Activated CD4-positive, alpha-beta T cell treated with anti-CD3 and anti-CD28 coated beads for 36 hours (primary cell): ENCODE measurements at places on chromosomes 4 and X.
A peak's percentile ranks its signal among the peaks of the same experiment; 100 is the strongest.

DNA sequence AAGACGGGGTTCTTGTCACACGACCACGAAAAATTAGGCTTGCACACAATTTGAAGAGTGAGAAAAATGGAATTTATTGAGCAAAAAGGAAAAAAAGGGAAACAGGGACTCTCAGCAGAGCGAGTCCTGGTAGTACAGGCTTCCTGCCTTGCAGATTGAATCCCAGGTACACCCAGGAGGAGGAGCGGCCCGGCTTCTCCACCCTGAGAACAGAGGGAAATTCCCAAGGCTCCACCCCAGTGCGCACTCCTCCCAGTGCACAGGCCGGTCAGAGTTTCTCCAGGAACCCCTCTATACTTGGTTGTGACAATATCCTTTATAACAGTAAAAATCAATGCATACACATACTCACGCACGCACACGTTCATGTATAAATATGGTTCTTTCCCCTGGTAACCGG is 22.0 kb downstream of the SLC4A4 start:
- DNase-seq, result no peak

DNA sequence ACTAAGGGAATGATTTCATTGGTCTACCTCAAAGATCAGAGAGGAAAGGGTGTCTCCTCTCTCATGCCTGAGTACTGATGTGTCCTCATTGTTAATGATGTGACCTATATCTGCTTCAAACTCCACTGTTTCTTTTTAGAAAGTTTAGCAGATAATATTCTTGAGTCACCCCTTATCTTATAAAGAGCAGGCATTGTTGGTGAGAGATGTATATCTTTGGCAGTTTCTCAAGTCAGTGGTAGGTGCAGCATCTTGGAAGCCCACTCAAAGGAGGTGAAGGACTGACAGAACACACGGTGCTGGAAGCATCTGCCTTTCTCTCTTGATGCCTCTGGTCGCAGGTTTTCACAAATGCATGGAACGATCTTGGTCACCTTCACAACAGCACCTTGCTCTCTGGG is 71.2 kb downstream of the ZNF518B start:
- no peak for DNase-seq

GRCh38 chr4:140743194-140743931 is 12.8 kb downstream of the TBC1D9 start:
- no peak for DNase-seq

DNA sequence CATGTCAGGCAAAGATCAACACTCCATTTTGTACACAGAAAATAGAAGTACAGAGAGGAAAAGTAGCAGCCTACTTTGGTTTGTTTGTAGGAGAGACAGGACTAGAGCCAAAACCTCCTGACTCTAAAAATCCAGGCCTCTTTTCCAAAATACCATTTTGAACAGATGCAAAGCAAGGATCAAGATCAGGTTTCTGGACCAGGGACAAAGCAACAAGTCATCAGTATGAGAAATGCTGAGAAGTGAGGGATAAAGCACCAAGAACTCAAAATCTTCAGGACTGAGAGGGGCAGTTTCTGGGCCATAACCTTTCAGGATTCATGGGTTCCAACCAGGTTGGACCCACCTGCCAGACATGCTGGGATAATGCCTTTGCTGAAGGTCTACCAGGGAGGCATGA is 36.6 kb upstream of the MBTPS2 start:
- DNase-seq, result no peak

DNA sequence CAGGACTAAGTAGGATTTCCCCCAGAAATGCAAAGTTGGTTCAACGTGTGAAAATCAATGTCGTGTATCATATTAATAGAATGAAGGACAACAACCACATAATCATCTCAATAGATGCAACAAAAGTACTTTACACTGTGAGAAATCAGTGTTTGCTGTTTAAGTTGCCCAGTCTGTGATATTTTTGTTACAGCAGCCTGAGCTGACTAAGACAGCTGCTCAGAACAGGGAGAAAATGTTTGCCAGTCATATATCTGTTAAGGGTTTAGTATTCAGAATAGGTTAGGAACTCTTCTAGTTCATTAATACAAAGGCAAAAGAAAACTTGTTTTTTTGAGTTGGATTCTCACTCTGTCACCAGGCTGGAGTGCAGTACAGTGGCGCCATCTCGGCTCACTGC is 12.5 kb downstream of the MAEA start:
- no peak for DNase-seq

GRCh38 chrX:24283127-24283794 is 30.6 kb downstream of the SUPT20HL2 start:
- DNase-seq, result no peak

- DNase-seq, result peak; percentile 33
Measured at GRCh38 chrX:46665232-46666152, 91.9 kb downstream of the CHST7 start.

- DNase-seq, result no peak
Measured at GRCh38 chr4:3682236-3683076, 83.7 kb upstream of the ADRA2C start.

GRCh38 chr4:7172508-7172907 is 19.8 kb upstream of the SORCS2 start:
- DNase-seq, result no peak

DNA sequence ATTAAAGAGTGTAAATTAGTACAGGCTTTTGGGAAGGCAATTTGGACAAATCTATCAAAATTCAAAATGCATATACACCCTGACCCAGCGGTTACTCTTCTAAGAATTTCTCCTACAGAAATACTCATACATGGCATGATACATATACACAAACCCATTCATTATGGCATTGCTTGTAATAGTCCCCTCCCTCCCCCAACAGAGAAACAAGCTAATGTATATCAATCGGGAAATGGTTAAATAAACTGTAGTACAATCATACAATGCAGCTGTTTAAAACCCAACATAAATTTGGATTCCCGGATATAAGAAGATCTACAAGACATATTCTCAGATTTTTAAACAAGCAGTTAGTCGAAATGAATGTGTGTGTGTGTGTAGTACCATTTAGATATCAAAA is 808 bp downstream of the HUWE1 start:
- no peak for DNase-seq

DNA sequence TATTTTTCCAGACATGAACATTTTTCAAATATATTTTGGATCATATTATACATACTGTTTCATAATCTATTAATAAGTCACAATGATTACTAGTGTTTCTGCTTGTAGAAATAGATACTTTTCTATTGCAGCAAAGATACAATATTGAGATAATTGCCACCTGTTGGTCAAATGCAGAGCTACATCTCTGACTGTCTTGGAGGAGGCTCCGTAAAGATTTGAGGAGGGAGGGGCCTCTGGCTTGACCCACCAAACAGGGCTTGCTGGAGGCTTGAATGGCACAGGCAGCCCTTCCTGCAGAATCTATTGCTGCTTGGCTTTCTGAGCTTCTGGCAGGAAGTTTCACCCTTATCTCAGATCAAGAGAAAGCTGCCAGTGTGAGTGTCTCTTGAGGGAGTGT is 99.3 kb upstream of the ARMCX2 start:
- DNase-seq, result peak; percentile 37

GRCh38 chr4:2269618-2270163 is 7.8 kb upstream of the MXD4 start:
- no peak for DNase-seq

DNA sequence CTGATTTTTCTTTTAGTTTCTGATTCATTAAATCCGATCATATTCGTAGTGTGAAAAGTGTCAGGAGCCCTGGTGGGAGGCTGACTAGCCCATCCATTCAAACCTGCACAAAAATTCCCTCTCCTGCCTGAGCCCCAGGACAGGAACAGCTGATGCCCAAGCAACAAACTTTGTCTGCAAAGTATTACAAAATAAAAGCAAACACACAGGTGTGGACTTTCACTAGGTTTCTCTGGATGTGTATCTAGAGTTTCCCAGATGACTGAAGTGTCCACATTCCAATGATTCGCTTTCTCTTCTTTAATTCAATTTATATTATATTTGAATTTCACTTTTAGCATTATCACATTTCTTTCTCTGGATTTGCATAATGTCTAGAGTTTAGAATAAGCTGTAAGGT is 18.2 kb upstream of the FAM9B start:
- DNase-seq, result no peak

- DNase-seq, result no peak
Measured at GRCh38 chrX:104852241-104852640, 286.2 kb downstream of the IL1RAPL2 start.

DNA sequence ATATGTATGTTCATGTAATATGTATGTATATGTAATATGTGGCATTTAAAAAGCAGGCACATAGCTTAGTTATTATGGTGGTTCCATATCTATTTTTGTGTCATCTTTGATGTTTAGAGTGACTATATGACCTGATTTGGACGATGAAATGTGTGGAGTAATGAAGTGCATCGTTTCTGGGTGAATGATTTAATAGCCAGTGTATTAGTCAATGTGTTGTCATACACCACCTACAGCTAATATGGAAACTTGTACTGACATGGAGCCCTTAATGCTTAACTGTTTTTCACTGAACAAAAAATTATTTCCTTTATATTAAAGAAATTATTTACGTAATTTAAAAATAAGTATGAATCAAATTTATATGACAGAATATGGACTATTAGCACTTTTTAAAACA is 292.3 kb upstream of the FSTL5 start:
- DNase-seq, result no peak

DNA sequence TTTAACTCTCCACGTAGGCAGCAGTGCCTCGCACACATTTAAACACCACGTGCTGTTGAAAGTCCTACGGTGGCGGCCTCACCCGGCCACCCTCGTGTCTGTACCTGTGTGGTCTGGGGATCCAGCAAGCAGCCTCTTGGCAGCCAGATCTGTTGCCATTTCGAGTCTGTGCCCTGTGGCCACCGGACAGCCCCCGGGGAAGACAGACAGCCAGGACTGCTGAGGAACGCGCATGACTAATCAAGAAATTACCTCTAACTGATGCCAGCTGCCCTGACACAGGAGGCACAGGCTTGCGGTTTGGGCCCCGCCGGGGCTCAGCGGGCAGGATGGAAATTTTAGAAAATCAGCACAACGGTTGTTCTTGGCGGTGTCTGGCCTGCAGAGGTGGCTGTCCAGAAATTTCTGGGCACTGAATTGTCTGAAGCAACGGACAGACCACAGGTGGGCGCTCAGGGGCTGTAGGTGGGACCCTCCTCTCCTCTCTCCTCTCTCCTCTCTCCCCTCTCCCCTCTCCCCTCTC is 15.6 kb upstream of the ASMTL start:
- DNase-seq, result peak; percentile 91

DNA sequence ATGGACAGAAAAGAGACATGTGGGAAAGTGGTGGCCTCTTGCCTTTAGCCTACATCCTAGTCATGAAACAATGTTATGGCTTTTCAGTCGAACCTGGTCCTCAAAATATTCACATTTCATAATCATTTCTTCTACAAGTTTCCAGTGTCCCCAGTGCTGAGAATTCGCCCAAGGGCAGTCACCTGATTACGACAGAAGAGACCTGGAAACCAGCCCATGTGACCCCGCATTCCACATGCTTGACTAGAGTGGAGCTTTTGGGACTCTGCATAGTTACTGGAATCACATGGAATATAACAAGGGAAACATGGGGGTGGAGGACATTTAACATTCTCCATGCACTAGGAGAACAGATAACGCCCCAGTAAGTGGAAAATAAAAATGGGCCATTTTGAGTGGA is 100.1 kb downstream of the PPARGC1A start:
- no peak for DNase-seq

DNA sequence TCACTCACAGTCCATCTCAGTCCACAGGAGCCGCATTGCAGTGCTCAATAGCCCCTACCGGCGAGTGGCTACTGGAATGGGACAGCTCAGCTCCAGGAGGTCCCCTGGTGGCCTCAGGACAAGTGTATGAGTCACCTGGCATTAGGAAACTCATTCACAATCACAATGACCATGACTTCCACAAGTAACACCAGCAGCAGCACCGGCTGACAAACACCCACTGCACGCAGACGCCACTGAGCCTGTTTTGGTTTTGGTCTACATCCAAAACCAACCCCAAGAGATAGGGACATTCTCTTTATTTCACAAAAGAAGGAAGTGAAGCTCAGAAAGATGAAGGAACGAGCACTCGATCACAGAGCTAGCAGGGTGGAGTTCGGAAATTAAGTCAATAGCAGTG is 8.1 kb downstream of the JAKMIP1 start:
- no peak for DNase-seq

DNA sequence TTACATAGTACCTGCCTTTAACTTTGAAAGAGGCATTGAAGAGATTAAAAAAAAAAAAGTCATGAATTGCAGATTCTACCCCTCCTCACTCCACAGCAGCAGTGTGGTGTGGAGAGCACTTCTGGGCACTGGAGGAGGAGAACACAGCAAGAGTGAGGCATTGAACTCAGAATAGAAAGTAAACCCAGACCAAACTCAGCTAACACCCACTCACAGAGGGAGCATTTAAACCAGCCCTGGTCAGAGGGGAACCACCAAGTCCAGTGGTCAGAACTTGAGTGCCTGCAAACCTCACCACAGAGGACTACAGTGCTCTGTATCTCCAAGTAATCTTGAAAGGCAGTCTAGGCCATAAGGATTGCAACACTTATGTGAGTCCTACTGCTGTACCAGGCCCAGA is 15.6 kb upstream of the UGT2A1 start:
- DNase-seq, result no peak

- no peak for DNase-seq
Measured at GRCh38 chrX:13386636-13387035, 66.8 kb upstream of the ATXN3L start.

- DNase-seq, result no peak
Measured at GRCh38 chr4:151678048-151678872, 82.5 kb downstream of the GATB start.
